ENCODE measurements at places on chromosomes 12 and 14.
A peak's percentile ranks its signal among the peaks of the same experiment; 100 is the strongest.

DNA sequence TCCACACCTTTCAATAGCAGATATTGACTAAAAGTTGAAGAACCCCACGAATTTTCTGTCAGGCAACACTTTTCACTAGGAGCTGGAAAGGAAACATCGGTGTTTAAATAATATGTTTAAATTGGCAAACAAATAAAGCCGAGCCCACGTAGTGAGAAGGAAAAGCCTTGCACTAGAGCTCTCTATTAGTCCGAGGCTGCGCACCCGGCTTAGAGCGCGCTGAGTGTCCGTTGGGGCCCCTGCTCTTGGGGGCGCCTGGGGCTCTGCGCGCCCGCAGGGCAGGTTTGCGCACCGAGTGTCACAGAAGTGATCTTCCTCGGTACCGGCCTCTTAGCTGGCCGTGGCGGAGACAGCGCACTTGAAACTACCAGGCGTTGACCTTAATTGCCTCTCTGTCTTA lies 6.4 kb downstream of the TTC6 start:
- no peak for DNase-seq

GRCh38 chr12:130474599-130475269 lies 137.0 kb downstream of the PIWIL1 start:
- peak; percentile 28 for DNase-seq

GRCh38 chr12:54634795-54635194 lies at the start of gene LACRT:
TSS of gene LACRT (minus strand) at chr12:54634895. CDS start at chr12:54634841, 54 bp downstream.
- no peak for DNase-seq

- no peak for DNase-seq
These were observed 262.4 kb downstream of the TTC6 start for GRCh38 chr14:37857774-37858266.

DNA sequence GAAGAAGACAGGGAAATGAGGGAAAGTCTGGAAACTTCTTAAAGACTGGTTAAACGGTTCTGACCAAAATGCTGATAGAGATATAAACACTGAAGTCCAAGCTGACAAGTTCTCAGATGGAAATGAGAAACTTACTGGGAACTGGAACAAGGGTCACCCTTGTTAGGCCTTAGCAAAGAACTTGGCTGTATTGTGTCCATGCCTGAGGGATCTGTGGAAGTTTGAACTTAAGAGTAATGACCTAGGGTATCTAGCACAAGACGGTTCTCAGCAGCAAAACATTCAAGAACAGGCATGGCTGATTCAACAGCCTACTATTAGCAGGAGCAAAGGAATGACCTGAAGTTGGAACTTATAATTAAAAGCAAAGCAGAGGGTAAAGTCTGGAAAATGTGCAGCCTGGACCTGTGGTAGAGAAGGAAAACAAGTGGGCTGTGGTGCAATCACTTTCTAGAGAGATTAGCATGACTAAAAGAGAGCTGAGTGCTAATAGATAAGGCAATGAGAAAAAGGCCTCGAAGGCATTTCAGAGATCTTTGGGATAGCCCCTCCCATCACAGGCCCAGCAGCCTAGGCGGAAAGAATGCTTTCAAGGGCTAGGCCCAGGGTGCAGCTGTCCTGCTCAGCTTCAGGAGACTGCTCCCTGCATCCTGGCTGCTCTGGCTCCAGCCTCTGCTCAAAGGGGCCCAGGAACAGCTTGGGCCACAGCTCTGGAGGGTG lies 60.3 kb downstream of the ATP2B1 start:
- DNase-seq, result no peak

DNA sequence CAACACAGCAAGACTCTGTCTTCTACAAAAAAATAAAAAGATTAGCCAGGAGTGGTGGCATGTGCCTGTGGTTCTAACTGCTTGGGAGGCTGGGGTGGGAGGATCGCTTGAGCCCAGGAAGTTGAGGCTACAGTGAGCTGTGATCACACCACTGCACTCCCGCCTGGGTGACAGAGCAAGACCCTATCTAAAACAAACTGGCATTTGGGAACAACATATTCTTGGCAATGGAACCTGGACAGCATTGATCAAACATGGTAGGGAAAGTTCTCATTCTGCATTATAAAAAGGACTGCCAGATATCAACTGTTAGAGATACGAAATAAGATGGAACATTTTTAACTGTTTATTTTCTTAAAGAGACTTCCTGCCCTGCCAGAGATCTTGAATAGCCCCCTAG lies 81.5 kb downstream of the PPP2R5C start:
- no peak for DNase-seq

DNA sequence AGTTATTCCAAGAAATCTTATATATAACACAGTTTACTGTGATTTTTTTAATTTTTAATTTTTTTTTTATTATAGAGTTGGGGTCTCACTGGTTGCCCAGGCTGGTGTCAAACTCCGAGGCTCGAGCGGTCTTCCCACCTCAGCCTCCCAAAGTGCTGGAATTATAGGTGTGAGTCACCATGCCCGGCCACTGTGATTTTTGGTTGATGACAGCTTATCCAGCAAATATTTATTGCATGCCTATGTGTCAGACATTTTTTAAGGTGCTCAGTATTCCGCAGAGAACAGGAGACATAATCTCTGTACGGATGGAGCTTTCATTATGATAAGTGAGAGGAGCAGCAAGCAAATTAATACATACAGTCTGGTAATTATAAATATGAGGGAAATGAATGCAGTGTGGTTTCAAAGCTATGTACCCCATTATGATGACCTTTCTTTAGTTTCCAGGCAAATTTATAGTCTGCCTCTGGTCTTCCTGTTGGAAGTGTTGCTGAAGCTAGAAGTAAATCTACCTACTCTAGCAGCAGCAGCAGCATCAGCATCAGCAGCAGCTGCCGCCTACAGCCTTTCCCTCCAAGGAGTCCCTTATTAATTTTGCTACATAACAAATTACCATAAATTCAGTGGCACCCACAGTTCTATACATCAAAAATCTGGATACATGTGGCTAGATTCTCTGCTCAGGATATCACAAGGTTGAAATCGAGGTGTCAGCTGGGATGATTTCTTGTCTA lies 32.3 kb downstream of the FRS2 start:
- DNase-seq, result no peak

DNA sequence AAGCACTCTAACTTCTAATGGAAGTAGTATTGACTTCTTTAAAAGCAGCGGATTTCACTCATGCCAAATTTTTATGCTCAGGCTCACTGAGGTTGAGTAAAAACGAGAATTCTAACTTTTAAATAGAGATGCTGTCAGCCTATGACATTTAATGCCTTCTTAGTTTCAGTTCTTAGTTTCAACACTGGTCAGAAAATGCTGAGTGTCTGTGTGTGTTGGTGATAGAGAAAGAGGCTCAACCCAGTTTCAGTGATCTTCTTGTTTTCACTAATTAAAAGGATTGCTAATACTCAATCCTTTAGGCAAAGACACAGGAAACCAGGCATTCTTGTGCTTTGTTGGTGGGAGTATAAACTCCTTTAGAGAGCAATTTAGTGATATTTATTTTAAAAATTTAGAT lies 31.0 kb downstream of the PEBP1 start:
- no peak for DNase-seq

DNA sequence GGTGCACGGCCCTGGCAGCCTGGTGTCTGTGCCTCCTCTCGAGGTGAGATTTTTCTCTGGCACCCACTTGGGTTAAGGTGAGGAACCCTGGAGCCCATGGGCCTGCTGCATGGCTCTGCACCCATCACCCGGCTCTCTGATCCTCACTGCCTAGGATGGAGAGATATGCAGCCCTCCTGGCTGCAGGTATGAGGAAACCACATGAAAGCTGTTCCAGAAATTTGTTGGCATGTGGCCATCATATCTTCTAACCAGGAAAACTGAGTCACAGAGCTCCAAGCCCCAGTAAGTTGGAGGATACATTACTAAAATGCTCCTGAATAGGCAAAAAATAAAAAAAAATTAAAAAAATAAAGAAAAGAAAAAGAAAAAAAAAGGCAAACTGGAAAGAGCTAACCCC lies 39.3 kb upstream of the DDX11 start:
- DNase-seq, result no peak

DNA sequence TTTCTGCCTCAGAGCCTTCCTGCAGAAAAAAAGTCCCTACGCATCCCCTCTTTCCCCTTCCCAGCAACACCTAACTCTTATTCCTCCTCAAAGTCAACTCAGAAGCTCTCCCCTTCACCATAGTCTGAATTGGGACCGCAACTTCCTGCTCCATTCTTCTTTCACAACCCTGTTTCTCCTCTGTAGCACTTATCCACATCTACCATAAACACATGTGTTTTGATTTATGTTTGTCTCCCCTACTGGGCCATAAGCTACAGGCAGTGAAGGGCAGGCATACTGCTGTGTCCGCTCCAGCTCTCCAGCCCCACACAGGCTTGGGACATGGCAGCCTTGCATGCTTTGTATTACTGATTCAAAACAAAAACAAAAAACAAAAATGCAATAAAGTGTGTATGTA lies 5.9 kb downstream of the SDR9C7 start:
- no peak for DNase-seq
